Right cardiac atrium (tissue), 5 donors: ENCODE measurements at places on chromosomes 7 and 10. TPM values are rescaled to one million over a fixed set of nuclear protein-coding genes. Genes with fewer than 3 reads are reported as not detected.
A peak's percentile ranks its signal among the peaks of the same experiment; 100 is the strongest.

UNCX gene
- total RNA-seq, result not detected

CLDN3 gene
- total RNA-seq, result not detected

C7orf33 gene
- not detected for total RNA-seq

LRRN3 gene
- 22.2 TPM for total RNA-seq

ANKRD61 gene
- total RNA-seq, result not detected

CPA4 gene
- total RNA-seq, result not detected

GPR26 gene
- not detected for total RNA-seq

DNA sequence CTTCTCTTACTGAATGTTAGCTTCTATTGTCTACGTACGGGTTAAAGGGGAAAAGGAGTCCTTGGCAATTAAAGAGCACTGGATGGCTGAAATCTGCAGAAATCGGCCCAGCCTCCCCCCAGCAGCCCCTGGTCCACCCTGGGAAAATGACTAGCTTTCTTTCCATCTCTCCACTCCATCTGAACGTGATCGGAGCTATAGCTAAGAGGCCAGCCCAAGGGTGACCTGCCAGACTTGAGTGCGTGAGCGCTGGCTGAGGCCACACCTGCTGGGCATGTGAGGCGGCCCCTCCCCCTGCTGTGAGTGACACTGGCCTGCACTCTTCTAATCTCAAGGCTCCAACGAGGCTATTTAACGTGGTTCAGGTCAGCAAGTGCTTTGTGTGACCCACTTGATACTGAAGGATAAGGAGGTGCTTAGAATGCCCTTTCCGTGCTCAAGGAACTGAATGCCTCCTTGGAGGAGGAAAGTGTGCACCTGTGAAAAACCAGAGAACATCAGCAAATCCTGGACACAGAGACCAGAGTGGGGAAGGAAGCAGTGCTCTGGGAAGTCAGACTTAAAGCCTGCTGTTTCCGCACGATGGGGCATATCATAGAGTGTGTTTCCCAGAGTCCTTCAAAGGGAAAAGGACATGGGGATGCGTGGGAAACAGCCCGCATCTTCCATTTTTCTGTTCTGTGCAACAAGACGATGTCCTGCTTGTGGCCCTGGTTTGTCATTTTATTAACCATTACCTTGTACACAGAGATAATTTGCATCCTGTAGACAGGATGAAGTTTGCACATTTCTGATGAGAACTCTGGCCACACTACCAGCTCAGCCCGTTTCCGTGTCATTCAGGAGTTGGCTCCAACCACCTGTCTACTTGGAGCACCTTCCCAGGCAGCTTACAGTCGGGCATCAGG, 12.5 kb upstream of the MNX1 start:
- DNase-seq, result no peak

GRCh38 chr7:48176356-48176893, 5.2 kb downstream of the ABCA13 start:
- no peak for DNase-seq

DNA sequence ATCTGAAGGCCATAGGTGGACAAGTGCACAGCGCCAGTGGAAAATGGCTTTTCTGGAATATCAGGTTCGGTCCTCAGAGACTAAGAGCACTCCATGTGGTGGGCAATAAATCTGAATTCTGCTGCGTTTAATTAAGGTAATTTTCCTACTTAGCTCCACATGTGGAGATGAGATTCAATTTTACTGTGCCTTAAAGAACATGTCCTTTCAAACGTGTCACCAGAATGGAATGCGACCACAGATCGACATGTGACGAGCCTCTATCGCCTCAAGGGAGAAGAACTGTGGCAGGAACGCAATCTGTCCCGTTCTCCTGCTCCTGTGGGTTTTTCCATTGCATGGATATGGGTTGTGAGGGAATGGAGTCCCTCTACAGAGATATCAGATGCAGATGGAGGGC, 205.3 kb upstream of the ZNF32 start:
- no peak for DNase-seq

DNA sequence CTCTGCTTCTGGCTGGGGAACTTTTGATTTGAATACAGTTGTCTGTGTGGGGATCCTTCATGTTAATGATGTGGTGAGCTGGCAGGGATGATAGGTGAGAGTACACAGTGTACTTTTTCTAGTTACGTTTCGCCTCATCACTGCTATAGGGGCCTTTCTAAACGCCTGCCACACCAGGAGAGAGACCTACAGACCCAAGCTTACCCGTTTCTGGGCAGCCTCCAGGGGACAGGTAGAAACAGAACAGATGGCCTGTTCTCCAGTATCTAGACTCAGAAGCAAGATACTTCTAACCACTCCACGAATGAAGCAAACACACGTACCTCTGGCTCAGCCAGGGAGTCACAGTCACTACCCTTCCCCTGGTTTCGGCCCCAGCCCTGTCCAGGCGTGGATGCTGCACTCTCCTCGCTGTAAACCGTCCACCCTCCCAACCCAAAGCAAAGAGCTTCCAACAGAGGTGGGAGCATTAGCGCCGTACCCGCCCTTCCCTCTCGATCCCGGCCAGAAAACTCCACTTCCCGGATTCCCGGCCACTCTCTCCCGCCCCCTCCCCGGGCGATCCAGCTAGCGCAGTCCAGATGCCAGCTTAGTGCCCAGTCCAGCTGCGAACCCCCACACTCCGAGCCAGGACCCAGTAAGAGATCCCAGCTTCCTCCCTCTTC, 1.2 kb downstream of the CCDC6 start:
- DNase-seq, result peak; percentile 70

DNA sequence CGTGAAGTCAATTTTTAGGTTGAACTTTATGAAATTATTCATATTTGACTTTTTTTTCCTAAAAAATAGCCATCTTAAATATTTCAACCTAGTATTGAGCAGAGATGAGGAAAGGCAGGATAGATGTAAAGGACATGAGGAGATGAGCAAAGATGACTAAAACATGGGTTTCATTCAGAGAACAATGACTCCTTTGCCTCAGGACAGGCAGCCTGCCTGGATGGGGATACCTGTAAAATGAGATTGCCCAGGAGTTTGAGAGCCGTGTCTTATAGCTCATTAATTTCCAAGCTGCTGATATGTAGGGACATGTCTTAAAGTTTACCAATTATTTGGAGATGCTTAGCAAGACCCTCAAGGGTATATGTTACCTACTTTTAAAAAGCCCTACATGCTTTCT, 243.8 kb upstream of the MDFIC start:
- DNase-seq, result no peak

DNA sequence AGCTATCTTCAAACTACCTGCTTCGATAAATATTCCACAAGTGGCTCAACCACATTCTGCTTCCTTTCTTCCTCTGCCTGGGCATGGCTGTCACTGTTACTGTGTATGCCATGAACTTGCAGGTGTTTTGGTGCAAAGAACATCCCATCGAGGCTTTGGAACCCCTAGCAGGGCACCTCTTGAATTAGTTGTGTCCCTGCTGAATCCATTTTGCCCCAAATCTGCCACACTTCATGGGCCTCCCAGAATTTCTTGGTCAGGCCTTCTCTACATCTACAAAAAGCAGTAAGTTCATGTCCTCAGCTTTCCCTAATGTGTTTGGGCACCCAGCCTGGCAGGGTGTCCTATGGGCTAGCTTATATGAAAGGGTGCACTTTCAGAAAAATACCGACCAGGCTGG, 53.6 kb downstream of the AKR1B1 start:
- DNase-seq, result no peak

DNA sequence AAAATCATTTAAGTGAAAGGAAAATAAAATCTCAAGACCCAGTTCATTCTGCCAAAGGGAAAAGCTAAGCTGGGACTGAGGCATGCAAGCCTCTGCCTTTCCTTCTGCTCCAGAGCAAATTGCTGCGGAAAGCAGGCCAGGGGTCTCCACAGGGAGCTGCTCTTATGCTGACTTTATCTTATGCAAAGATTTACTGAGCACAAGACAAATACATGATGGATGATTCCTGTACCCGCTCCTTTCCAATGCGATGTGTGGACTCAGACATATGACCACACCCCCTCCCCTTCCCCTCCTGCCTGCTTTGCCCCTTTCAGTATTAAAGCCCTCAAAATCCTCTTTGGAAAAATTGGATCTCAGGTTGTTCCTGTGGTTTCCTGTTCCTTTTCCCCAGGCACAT, 74.2 kb upstream of the INSIG1 start:
- DNase-seq, result no peak

GRCh38 chr10:81871558-81871957, 3.4 kb upstream of the NRG3 start:
- DNase-seq, result no peak

- no peak for DNase-seq
These were observed at the start of gene CPA5 for GRCh38 chr7:130344271-130344866. Gene CPA5 (plus strand): TSS chr7:130344816. CDS start chr7:130346486, 1,670 bp downstream.

- DNase-seq, result no peak
These were observed 237.5 kb upstream of the HGF start for GRCh38 chr7:82007315-82007714.

GRCh38 chr10:15106352-15107013, 9.3 kb downstream of the RPP38 start:
- DNase-seq, result peak; percentile 63

DNA sequence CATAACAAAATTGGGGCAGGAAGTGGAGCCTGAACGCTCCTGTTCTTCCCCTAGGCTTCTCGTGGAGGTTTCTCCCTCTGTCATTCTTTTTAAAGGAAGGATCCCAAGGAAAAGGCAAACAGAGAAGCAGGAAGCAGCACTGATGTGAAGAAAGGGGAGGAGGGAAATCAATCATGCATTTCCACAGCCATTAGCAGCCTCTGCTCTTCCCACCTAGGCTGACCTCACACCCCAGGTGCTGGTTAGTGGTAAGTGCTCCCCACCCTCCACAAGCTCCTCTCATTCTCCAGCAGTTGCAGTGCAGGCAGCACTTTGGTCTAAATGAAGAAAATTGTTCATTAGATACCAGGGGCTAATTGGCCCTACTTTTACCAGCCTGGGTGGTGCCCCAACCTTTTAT, 2.6 kb downstream of the CRHR2 start:
- no peak for DNase-seq

DNA sequence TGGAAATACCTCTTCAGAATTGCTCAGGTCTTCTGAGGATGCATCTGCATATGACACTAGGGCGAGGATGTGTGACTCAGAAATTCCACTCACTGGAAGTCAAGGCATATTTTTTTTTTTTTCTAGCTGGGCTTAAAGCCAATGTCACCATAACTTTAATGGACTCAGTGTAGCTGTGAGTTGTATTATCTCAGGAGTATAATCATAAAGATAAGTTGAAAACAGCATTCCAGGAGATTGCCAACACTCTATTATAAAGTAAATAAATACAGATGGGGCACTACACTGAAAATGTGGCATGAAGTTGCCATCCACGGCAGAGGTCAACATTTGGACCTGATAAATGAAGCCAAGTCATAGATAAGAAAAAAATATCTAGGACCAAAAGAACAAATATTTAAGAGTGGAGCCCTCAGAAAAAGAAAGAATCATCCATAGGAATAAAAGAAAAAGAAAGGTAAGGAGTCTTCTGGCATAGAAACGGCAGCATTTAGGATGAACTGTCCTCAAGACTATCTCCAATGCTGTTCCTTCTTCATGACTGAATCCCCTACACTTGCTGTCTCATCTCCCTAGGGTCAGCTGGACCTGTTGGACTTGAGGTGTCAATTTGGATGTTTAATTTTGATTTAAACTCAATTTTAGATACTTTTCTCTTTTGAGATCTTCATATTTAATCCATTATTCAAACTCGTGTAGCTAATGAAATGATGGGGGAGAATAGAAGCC, 72.9 kb upstream of the CAV2 start:
- no peak for DNase-seq

DNA sequence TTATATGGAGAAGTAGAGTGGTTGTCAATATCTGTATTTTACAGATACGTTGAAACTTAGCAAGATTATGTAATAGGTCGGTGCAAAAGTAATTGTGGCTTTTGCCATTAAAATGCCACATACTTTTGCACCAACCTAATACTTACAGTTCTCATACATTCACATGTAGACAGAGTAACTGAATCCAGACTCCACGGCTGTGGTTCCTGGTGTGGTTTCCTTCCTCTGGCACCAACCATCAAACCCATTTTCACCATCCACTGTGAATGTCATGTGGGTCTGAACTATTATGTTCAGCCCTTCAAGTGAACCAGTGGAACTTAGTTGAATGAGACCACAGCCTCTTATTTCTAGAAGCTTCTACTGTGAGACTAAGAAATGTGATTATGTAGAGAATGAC, 31.5 kb upstream of the SLIT1 start:
- no peak for DNase-seq

GRCh38 chr7:45456747-45457524, 117.2 kb upstream of the ADCY1 start:
- no peak for DNase-seq

- DNase-seq, result no peak
These were observed 336.3 kb downstream of the GRID1 start for GRCh38 chr10:86030312-86030711.

- no peak for DNase-seq
These were observed 63.1 kb downstream of the CARD11 start for GRCh38 chr7:2980401-2981102.

DNA sequence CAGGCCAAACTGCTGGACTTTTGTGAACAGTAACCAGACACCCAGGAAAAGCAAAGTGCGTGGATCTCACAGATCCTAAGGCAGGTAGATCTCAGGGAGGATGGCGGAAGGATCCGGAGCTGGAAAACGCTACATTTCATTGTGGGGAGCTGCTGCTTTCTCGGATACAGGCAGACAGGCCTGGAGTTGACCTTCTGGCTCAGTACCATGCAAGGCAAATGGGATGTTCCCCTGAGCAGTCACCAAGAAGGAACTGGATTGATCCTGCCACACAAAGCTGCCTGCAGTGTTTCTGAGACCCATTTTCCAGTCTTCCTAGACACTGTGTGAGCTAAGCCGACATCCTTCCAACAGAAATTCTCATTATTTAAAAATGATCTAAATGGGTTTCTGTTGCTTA, 65.5 kb downstream of the ZRANB1 start:
- no peak for DNase-seq

- DNase-seq, result no peak
These were observed 106.7 kb upstream of the MBL2 start for GRCh38 chr10:52879091-52879807.

DNA sequence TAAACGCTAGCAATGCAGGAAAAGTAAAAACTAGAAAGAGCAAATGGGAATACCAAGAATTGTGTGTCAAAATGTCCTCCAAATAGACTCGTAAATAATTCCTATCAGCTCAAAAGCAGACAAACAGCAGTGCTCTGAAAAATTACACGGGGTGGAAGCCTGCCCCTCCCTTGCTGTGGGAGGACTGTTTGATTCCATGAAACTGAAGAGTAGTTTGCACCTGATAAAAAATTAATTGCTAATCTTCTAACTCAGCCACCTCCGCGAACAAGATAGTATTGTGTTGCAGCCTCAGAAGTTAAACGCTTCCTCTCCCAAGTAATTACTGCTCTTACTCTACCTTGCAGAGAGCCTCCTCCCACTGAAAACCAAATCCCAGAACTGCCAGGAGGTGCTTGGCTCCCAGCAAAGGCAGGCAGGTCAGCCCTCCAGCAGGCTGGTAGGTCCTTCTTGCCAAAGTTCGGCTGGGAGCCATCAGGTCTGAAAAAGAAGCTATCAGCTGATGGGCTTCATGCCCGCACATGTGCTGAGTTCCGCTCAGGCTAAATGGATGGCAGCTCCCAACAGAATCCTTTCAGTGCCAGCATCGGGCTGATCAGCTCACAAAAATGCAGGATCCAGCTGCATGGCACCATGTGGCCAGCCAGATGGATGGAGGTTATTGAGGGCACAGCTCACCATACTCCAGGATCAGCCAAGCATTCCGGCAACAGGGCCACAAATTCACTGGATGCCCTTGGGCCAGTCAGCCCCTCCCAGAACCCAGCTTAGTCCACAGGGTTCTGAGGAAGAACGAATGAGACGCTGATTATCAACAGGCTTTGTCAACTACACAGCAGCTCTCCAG, 37.1 kb downstream of the MAD1L1 start:
- DNase-seq, result no peak
